ENCODE measurements at places on chromosomes 3 and 15.

GRCh38 chr15:81254916-81255290, 58.2 kb downstream of the IL16 start:
- DNase-seq, result no peak

DNA sequence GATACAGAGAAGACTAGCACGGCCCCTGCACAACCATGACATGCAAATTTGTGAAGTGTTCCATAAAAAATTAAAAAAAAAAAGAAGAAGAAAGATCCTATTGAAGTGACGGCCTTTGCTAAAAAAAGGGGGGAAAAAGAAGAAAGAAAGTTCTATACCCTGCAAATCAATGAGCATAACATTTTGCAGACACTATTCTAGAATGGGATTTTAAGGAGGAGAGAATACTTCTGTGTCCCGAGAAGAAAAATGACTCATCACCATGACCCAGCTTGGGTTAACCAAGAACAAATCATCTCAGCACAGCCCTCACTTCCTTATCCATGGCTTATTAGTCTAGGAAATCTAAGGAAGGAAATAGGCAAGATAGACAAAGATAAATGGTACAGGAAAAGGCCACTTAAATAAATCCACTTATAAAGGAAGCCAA, 7.4 kb upstream of the SH3BP5 start:
- DNase-seq, result peak; percentile 70

- no peak for DNase-seq
Observed at GRCh38 chr3:31815631-31816440, 165.2 kb downstream of the OSBPL10 start.

GRCh38 chr3:140540262-140540661, 137.6 kb upstream of the TRIM42 start:
- DNase-seq, result no peak

GRCh38 chr15:72009222-72009621, 108.7 kb downstream of the MYO9A start:
- DNase-seq, result no peak

DNA sequence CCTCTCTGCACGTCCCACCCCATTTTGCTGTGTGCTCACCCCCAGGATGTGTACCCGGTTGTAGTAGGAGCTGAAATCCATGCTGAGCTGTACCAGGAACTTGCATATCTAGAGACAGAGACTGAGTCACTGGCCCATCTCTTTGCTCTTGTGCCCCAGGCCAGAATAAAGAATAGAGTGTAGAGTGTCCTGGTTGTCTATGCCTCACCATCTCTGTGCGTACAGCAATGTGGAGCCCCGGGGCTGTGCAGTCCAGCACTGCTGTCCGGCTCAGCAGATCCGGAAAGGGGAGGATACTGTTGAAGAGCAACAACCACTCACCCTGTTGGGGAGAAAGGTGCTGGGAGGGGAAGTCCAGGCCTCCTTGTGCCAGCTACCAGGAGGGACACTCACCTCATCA, 2.6 kb downstream of the DALRD3 start:
- DNase-seq, result peak; percentile 26

- peak; percentile 79 for DNase-seq
Observed at GRCh38 chr3:64460877-64461276, 226.9 kb downstream of the ADAMTS9 start.

DNA sequence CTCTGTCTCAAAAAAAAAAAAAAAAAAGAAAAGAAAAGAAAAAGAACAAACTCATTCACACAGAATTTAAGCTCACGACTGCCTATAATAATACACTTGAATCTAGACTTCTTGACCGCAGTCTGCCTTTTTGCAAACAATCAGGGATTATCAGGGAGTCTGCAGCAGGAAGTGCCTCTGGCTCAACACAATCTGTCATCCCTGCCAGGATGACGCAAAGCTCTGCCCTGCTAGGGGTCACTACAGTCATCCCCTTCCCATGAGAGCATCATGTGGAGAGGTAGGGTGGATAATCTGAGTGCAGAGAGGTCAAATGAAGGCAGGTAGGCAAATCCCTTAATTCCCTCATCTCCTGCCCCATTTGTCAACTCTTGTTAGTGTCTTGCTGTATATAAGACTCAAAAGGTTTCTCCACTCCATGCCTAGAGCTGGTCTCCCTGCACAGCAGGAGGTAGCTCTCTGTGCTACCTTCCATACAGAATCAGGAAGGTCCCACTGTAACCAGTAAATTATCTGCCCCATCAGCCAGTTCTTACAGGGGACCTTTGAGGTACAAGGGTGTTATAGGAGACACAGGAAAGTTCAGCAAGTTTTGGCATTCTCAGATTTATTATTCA, 4.2 kb downstream of the UBAP1L start:
- DNase-seq, result peak; percentile 48

DNA sequence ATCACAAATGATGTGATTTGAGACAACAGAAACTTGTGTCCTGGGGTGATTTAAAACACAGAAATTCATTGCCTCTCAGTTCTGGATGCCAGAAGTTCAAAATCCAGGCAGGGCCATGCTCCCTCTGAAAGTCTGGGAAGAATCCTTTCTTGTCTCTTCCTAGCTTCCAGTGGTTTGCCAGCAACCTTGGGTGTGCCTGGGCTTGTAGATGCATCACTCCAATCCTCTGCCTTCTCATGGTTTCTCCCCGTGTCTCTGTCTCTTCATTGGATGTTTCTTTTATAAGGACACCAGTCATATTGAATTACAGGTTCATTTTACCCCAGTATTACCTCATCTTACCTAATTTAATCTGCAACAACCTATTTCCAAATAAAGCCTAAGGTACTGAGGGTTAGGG, 16.7 kb downstream of the ZPLD1 start:
- DNase-seq, result no peak

- DNase-seq, result peak; percentile 1
Observed at GRCh38 chr3:117903226-117903625, 1131.4 kb downstream of the IGSF11 start.

GRCh38 chr3:85303156-85303555, 344.4 kb downstream of the CADM2 start:
- no peak for DNase-seq

GRCh38 chr3:195105389-195105788, 165.6 kb downstream of the XXYLT1 start:
- DNase-seq, result peak; percentile 25

- DNase-seq, result no peak
Observed at GRCh38 chr15:43118829-43119228, 13.0 kb upstream of the UBR1 start.

- no peak for DNase-seq
Observed at GRCh38 chr3:193922034-193922774, 213.7 kb upstream of the HES1 start.

All from M059J (cell line).